ENCODE measurements at places on chromosomes 5 and 9.

- no peak for DNase-seq
Measured at GRCh38 chr9:78879324-78880100, 582.6 kb downstream of the PSAT1 start.

DNA sequence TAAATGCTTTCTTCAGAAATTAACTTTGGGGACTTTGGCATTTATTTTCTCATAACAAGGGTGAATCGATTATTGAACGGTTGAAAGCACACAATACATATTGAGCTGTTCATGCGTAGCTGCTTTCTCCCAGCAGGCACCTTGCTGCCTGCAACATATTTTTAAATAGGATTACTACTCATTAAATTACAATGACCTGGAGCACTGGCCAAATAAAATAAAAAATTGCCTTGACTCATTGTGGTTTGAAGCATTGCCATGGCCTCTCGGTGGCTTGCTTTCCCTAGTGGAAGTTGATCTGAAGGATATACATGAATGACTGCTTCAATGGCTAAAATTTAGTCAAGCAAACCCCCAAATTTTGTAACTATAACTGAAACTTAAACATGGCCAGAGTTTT is 181.6 kb upstream of the NUDT12 start:
- peak; percentile 66 for DNase-seq

- no peak for DNase-seq
Measured at GRCh38 chr5:11683666-11684065, 220.6 kb downstream of the CTNND2 start.

DNA sequence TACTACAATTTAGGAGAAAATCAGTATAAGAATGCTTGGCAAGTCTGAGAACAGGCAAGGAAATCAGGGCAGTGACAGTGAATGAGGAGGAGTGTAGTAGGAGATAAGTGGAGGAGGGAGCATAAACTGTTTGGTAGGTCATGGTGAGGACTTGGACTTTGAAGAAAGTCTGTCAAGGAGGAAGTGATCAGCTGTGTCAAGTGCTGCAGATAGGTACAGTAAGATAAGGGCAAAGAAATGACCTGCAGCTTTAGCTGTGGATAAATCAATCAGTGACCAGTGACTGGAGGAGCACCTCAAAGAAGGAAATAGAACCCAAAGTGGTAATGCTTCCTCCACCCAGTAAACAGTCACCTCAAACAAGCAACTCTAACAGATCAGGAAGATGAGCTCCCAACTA is 106.3 kb downstream of the RAPGEF6 start:
- DNase-seq: no peak

DNA sequence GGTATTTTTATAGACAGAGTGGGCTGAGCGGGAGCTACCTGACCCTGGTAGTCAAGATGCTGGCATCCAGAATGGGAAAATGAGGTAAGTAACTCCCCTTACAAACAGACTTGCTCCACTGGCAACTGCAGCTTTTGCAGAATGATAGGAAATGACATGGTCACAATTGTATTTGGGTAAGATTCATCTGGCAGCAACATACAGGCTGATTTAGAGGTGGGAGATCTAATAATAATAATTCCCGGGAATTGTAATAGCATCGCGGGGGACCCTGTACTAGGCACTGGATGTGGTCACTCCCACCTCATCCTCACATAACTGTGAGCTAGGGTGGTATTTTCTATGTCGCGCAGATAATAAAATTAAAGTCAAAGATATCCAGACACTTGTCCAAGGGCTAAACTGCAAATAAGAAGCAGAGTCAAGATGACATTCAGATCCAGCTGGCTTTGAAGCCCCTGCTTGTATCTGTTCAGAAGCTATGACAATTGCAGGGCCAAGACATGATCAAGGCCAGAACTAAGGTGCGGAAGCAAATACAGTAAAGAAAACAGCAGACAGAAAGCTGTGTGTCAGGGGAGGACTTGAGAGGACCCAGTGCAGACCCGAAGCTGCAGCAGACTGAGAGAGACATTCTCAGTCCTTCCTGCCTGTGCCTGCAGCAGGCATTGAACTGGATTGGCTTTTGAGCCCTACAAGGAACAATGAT is 507.2 kb downstream of the BNC2 start:
- no peak for DNase-seq

DNA sequence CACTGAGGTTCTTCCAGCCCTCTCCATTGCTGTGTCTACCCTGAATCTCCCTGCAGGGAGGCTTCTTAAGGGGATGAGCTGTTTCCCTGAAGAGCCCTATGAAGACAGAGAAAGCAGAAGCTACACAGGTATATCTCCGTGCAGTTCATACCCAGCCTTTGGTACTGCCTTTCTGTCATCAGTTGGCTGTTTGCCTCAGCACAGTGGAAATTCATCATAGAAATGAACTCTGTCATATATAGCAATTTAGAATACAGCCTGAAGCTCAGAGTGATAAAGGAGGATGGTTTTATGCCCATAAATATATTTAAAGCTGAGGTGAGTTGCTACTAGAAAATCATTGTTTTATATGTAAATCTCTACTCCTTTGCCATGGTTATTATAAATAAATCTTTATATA is 42.6 kb upstream of the KCNN2 start:
- DNase-seq: no peak

DNA sequence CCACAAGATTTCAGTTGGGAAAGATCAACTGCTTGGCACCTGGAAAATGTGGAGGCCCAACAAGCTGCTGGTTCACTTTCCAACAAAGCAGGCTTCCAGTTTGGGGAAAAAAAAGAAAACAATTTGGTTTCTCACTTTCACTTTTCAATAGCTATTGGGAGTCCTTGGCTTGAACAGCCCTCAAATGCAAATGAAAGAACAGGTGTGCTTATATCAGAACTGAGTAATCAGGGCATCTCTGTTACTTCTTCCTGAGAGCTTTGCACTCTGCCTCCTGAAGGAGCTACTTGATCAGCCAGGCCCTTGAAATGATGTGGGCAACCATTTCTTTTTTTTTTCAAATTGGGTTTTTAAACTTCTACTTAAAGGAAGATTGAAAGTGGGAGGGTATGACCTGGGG is 73.5 kb downstream of the MFAP3 start:
- no peak for DNase-seq

- DNase-seq: no peak
Measured at GRCh38 chr5:170617533-170618490, 114.0 kb downstream of the KCNIP1 start.

GRCh38 chr5:143196601-143197259 is 206.8 kb downstream of the NR3C1 start:
- no peak for DNase-seq

- no peak for DNase-seq
Measured at GRCh38 chr9:36603006-36603405, 30.3 kb downstream of the MELK start.

DNA sequence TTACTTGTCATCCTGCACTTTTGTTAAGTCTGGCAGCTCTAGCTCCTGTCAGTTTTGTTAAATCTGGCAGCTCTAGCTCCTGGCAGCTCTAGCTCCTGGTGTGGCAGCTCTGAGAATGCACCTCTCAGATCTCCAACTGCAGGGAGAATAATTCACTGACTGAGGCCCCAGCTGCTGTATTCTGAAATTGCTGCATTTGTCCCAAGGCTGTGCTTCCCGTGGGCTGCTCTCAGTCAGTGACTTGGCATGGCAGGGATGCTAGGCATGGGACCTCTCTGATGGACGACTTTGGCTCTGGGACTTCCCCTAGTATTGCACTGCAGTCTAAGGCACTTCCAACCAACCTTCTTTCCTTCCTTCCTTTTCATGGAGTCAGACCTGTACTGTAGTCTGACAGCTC is 475.7 kb downstream of the CCDC171 start:
- DNase-seq: peak; percentile 13

GRCh38 chr5:162221910-162222309 is 154.3 kb downstream of the GABRG2 start:
- DNase-seq: no peak

DNA sequence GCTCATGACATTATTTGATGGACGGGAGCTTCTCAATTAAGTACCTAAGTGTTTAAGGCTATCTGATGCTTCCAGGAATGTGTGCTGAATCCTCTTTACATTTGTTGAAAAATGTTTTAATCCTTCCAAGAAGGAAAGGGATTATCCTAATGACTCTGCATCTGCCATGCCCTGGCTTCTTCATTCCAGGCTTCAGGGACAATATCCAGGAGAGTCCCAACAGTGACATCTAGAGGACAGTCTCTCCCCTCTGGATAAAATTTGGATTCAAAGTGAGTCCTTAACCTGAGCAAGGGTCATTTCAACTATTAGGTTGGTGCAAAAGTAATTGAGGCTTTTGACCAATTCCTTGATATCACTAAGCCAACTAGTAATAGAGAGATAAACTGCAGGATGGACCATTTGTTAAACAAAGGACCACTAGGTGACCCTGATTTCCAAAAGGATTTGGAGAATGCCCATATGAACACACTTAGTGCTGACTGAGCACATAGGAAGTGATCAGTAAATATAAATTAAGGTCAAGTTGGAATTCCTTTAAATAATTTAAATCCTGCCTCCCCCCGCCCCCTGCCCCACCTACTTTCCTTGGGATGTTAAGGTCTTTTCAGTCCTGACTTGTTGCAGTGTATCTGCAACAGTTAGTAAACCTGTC is 19.1 kb downstream of the TNFSF8 start:
- DNase-seq: no peak

DNA sequence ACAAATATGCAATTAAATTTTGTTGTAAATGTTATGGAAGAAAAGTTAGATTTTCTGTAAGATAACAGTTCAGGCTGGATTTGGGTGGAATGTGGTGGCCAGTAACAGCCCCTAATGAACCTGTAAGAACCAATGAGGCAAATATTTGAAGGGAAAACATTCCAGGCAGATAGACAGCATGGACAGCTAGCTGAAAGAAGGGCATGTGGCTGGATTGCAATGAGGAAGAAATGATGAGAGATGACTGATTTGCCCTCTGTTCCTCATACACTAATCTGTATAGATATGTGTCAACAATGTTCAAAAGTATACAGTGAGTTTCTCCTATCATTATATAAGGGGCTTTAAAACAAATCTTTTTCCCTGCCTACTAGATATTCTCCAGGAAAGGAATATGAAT is 58.8 kb downstream of the MAN2A1 start:
- DNase-seq: peak; percentile 16

DNA sequence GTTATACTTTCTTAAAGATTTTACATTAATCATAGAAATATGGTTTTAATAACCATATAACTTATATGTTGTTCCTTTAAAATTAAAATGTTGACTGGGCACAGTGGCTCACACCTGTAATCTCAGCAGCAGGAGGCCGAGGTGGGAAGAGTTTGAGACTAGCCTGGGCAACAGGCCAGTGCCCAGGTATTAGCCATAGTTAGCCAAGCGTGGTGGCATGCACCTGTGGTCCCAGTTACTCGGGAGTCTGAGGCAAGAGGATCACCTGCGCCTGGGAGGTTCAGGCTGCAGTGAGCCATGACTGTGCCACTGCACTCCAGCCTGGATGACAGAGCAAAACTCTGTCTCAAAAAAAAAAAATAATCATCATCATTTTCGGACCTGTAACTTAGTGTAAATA is 133.5 kb downstream of the DTWD2 start:
- no peak for DNase-seq

- DNase-seq: no peak
Measured at GRCh38 chr5:88555674-88556073, 287.0 kb upstream of the TMEM161B start.

DNA sequence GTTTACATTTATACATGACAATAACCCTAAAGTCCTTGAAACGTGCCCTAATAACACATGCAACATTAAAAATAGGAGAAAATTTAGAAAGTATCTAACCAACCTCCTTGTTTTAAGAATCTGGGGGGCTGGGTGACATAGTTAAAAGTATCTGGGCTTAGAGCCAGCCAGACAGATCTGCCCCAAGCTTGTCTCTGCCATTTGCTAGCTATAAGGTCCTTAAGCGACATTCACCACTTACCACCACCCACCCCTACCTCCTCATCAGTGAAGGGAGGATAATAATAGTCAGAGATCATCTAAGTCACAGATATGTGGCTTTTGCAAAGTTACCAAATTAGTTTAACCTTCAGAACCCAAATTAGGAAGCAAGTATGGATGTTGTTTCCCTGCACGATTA is 33.8 kb upstream of the CAST start:
- DNase-seq: no peak

GRCh38 chr5:120450910-120451309 is 13.2 kb upstream of the PRR16 start:
- DNase-seq: no peak

DNA sequence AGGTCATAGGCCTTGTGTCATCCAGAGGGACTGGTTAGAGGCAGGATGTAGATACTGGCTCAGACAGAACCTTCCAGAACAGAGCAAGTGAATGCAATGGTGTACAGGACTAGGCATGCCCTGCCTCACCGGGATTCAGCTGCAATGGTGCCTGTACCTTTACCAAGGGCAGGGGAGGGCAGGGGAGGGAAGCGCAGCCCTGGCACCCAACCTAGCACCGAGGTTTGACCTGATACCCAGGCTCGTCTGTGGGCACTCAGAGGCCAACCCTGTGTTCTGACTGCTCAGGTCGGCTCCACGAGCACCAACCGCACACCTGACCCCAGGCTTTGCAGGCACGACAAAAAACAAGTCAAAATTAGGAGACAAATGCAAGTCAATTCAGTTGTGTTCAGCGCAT is 47.3 kb upstream of the GFPT2 start:
- DNase-seq: no peak

DNA sequence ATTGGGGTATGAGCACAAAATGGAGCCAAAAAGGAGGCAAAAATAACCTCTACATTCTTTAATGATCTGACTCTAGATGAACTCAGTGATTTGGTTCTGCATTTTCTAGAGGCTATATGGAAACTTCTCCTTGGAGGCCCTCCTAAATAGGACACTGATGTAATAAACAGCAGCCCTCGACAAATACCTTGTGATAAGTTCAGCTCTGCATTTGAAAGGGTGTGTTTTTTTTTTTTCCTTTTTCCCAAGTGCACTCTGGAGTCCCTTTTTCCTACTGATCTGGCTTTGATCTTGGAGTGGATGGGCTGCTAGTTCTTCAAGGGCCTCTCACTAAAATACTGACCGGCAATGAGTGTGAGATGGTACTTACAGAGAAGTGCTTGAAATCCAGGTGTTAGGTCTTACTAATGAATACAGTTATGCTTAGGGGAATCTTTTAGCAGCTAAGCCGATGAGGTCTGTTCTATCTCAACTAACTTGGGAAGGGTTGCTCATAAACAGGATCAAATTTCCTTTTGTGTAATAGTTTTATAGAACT is 161.7 kb downstream of the MAST4 start:
- DNase-seq: no peak

- DNase-seq: no peak
Measured at GRCh38 chr5:173517648-173518047, 98.8 kb downstream of the BOD1 start.

DNA sequence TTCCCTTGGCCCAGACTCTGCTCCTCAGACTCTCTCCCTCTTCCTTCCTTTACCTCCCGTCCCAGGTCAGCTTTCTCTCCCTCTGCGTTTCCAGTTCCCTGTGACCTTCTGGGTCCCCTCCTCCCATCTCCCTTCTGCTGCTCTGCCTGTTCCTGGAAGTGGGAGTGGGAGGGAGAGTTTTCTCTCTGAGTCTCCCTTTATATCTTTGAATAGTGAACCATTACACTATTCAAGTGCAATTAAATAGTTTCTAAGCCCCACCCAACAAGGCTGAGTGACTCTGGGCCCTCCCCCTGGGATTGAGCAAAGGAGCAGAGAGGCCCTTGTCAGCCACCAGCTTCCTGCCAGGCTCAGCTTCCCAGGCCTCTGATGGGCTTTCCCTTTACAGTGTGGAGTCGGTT is 34.8 kb downstream of the THBS4 start:
- no peak for DNase-seq

- no peak for DNase-seq
Measured at GRCh38 chr9:119095072-119095471, 274.2 kb downstream of the BRINP1 start.

- no peak for DNase-seq
Measured at GRCh38 chr9:26891726-26892125, 876 bp downstream of the CAAP1 start.

GRCh38 chr9:99056886-99057664 is 47.8 kb upstream of the TGFBR1 start:
- peak; percentile 85 for DNase-seq
